ENCODE measurements at places on chromosomes 5 and 9.

- DNase-seq = no peak
Observed at GRCh38 chr5:83428126-83428525, 43.4 kb upstream of the VCAN start.

- DNase-seq = no peak
Observed at GRCh38 chr5:170223906-170224305, 8.9 kb upstream of the C5orf58 start.

DNA sequence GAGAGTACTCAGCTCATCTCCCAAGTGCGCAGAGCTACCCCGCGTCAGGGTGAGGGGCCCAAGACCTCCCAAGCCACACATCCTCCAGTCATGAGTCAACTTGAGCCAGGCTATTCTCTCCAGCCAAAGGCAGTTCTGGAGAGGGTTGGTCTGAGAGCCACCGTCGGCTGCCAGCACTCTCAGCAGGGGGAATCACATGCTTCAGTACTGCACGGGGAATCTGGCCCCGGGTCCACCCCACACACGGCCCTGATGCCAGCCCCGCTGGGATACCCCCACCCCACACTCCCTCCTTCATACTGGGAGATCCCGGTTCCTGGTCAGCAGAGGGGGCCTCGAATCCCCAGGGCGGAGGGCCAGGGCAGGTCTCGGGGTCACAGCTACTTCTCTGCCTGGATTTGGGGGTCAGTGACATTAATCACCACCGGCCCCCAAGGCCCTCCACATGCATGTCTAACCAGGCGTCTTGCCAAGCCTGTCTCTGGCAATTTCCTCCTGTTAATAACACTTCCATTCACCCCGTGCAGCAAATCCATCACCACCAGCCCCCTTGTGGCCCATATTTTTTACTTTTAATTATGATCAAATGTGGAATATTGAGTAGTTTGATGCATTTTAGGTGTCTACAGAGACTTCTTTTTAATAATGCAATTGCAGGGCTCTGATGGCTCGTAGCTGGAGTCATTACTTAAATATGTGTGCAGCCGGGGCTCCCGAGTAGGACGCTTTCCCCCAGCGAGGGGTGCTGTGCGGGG, 102.9 kb upstream of the PPP1R26 start:
- DNase-seq = no peak

DNA sequence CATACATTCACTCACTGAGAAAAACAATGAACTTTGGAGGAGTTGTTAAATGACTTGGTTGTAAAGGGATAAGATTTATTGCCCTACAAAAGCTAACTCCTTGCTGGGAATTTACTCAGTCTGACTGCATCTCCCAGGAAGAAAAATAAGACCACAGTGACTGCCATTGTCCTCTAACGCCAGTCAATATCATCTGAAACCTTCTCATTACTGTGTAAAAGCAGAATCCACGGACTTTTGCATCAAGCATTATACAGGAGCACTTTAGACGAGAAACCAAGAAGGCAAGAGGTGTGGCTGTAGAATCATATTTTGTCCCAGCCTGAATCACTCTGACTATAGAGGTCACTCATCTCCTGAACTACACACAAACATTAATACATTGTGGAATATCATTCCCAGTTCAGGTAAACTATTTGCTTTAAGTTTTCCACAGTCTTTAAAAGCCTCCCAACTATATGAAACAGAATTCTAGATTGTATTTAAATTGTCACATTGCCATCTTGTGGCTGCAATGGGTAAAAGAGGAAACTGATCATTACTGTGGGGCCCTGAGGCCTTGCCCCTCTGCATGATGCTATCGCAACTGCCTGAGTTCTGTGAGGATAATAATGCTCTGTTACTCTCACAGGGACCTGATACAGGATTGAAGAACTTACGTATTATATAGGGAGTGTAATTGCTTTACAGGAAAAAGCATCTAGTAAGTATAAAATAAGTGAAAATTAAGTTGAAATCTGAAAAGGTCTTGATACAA, 142.9 kb downstream of the SLCO4C1 start:
- no peak for DNase-seq

DNA sequence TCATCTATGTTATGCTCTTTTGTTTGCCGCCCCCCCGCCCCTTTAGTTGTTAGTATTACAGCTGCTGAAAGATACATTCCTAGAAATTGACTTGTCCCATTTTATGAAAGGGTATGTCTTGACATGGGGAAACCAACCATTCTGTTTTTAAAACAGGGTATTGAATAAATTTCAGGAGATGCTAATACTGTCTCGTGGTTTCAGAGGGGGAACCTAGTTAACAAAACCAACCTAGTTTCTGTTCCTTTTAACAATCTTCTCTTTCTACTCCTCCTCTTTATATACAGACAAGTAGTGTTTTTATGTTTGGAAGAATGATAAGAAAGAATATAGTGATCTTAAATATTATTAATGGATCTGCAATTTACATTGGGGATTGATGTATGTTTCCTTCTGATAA, 3.5 kb downstream of the PIP5K1B start:
- no peak for DNase-seq

- no peak for DNase-seq
Observed at GRCh38 chr9:121743441-121744001, 92.1 kb downstream of the DAB2IP start.

DNA sequence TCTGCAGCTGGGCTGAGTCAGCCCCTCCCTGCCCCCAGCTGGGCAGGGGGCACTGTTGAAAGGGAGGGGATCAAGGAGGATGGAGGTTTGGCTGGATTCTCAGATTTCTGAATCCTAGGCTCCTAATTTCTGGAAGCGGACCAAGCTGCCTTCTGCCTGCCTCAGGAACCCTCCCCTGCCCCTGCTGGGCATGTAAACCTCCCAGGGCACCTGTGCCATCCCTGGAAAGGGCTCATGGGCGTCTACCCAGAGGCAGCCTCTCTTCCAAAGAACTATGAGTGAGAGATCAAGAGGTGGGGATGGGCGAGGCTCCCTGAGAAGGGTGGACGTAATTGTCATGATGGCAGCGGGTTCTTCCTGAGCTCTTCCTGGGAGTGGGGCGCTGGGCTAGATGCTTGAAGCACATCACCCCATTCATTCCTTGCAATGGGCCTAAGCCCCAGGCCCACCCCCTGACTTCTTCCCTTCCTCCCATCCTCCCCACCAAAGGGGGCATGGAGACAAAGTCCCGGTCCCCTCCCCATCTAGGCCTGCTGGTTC, 21.6 kb downstream of the CSF1R start:
- DNase-seq = no peak

GRCh38 chr5:164868761-164869160, 1363.3 kb downstream of the MAT2B start:
- no peak for DNase-seq

All from stimulated activated CD4-positive, alpha-beta T cell treated with anti-CD3 and anti-CD28 coated beads, Interleukin-4, amount 100 ng/mL, for 1 hour (primary cell).